ENCODE measurements at places on chromosomes 3 and 15.
A peak's percentile ranks its signal among the peaks of the same experiment; 100 is the strongest.

GRCh38 chr3:54374214-54374852, 252.0 kb downstream of the CACNA2D3 start:
- no peak for DNase-seq

DNA sequence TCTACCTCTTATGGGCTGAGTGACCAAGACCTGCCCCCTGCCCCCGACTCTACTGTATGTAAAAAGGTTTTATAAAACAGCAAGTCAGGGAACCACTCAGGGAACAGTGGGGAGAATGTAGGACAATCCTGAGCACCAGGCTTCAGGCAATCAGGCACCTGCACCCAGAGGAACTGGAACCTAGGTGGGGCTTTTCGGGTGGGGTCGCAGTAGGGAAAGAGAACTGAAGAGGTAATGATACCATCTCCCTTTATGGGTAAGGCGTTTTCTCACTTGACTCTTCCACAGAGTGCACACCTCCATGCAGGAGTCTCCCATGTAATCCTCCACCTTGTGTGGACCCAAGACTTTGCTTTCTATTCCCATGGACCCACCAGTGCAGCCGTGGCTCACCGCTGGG, 45.8 kb downstream of the MYO1E start:
- no peak for DNase-seq

DNA sequence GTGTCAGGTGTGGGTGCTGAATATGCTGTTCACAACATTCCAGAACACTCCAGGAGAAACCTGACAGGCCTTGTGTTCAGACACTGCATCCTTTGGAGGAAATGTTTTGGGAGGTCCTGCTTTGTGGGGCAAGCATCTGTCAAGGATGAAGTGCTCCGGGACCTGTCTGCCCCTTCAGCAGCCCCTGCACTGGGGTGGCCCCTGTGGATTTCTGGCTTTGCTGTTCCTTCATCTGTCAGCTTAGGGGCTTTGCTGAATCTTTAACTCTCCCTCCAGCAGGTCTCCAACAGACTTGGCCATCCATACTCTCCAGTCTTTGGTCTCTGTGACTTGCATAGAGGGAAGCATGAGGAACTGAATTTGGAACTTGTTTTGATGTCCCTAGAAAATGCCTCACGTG, 3.1 kb downstream of the PRR23E start:
- no peak for DNase-seq

GRCh38 chr3:182959474-182960350, 20.6 kb downstream of the DCUN1D1 start:
- no peak for DNase-seq

GRCh38 chr15:36858423-36858822, 241.9 kb downstream of the MEIS2 start:
- DNase-seq, result no peak

GRCh38 chr15:36880913-36881460, 219.4 kb downstream of the MEIS2 start:
- DNase-seq, result no peak

- no peak for DNase-seq
These were observed 52.7 kb downstream of the SETD5 start for GRCh38 chr3:9450126-9450525.

GRCh38 chr15:40723919-40724318, 28.9 kb downstream of the RAD51 start:
- no peak for DNase-seq

GRCh38 chr15:26197719-26198118, 334.6 kb upstream of the ATP10A start:
- no peak for DNase-seq

DNA sequence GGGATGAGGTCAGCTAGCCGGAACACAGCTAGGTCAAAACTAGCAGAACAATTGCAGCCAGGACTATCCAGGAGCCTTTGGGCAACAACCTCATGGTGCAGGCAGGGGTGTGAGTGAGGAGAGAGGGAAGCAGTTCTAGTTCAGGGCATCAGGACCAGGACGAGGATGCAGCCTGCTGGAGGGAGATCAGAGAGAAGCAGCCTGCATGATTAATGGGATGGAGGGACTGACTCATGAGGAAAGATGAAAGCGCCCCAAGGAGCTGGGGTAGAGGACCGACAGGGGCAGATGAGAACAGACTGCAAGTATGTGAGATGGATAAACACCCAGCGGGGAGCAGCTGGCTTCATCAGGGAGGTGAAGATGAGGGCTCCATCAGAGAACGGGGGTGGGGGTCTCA, 37.9 kb upstream of the LRTM1 start:
- DNase-seq, result no peak

DNA sequence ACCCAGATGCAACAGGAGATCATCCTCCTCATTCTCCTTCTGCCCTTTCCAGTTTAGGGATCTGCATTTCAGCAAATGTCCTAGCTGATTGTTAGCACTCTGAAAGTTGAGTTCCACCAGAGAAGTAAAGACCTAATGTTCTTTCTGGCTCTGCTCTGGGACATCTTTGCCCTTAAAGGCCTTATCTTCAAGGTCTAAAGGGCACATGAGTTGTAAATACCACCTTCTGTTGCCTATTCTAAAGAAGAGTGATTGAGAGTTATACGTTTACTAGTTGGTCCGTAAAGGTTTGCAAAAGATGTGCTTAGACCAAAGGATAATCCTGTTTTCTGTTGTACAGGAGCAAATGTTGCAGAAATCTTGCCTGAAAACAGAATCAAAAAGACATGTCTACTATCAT, 151.6 kb downstream of the ADAMTS9 start:
- DNase-seq, result no peak

GRCh38 chr3:35665390-35666055, 26.2 kb downstream of the ARPP21 start:
- no peak for DNase-seq

DNA sequence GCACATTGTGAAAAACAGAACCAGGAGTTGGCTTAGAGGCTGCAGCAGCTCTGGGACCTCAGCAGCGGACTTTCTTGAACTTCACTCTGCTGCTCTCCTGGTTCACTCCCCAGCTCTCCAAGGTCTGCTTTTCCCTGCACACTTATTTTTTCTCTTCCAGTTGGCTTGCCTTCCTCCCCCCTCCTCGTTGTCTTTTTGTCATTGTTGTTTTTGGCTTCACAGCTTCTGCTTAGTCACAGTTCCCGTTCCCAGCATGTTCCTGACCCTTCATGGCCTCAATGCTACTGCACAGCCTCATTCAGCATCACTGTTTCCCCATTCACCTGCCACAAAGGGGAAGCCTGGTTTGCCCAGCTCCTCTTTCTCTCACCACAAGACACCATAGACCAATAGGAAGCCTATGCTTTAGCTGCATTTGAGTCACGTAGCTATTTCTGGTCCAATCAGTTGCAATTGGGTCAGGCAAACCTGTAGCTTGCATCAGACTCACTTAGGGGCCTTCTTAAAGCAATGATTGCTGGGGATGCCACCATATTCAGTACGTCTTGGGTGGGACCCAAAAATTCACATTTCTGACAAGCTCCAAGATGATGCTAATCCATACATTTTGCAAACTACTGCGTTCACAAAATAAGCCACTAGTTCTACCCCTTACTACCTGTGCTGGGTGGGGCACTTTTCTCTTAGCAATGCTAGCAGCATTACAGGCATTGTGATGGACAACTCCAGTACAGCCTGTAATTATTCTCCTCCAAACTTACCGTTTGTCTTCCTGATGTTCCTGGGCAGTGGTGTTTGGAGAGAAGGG, 7.8 kb upstream of the SUMF1 start:
- no peak for DNase-seq

DNA sequence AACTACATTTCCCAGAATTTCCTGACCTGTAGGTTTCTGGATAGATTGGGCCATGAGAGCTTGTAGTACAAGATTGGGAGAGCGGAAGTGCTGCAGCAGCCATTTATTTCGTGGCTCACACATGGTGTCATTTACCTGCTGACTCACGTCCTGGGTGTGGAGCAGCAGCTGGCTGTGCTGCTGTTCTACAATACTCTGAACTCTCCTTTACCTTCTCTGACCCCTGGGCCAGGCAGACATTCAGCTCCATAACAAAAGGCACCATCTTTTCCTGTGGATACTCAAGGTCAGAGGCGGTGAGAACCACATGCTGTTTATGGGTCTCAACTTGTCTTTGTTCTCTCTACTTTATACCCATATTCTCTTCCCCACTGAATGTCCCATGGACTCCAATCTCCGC, 490.2 kb downstream of the IGSF11 start:
- DNase-seq, result no peak

DNA sequence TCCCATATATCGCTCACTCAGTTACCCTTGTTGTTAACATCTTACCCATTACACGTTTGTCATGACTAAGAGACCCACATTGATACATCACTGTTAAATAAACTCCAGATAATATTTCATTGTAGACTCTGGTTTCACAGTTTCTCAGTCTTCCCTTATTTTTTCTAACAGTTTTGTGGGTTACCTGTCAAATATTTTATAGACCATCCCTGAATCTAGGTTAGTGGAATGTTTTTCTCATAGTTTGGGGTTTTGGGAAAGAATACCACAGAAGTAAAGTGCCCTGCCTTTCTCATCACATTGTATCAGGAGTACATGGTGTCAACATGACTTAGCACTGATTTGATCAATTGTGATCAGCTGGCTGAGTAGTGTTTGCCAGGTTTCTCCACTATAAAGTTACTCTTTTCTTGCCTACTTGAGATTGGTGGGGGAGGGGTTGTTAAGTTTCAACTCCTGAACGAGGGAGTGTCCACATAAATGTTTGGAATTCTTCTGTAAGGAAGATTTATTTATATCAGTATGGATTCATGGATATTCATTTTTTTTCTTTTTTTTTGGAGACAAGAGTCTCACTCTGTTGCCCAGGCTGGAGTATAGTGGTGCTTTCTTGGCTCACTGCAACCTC, 25.9 kb downstream of the RNF111 start:
- no peak for DNase-seq

DNA sequence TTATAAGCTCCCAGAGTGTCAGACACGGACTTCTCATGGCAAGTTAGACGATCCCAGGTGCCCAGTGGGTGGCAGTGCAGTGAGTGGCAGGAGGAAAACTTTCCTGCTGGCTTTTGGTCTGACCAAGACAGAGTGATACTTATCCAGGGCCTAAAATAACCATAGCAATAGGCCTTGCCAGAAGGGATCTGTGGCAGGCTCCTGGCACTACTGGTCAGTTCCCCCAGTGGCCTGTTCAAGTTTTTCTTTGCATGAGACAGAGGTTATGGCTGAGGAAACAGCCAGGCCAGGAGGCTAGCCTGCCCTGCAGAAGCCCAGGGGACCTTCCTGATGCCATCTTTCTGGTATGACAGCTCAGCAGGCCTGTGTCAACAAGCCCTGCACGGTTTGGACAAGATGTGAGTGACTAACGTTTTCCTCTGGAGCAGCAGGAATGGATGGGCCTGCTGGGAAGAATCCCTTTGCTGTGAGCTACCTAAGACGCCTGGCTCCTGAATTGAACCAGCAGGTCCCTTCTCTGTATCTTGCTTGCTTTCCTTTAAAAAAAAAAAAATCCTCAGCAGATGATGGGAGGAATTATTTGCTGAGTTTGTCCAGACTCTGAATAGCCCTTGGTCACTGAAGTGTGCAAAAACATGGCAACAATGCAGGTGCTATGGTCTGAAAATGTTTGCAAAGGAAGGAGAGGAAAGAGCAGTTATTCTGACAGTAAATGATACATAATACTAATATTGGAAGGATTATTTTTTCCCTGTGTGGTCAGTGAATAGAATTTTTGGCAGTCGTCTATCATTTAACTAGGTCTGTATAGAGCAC, 18.0 kb downstream of the SCG5 start:
- no peak for DNase-seq

DNA sequence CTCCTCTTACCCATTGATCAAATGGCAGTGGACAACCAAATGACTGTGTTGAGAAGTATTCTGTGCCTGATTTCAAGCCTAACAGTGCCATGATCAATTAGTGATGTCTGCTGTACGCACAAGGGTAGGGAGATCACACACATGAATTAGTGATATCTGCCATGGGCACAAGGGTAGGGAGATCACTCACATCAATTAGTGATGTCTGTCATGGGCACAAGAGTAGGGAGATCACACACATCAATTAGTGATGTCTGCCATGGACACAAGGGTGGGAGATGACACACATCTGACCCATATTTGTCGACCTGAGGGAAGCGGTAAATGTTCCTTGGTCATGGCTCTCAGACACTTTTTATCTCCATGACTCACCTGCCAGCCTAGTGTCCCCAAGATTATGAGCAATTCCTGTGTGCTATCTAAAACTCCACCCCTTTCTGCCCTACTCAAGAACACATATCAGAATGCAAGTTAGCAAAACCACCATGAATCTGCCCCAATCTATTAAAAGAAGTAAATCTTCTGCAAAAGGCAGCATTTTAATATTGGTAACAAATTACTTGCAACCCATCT, 165.0 kb downstream of the NTRK3 start:
- no peak for DNase-seq

DNA sequence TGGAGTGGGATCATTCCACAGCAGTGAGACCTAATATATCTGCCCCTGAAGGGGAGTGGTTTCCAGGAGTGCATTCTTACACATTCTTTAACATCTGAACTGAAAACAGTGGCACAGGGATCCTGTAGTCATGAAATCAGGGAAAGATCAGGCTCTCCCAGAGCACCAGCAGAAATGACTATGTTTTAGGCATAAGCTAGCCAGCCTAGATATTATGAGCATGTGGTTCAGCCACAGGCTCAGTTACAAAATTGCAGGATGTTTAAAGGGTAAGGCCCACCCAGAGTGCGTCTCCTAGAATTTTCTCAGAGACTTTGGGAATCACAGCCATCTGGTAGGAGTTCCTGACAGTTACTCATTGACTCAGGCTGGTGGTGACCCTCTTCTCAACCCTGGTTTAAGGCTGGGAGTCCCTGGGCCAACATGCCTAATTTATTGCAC, 20.9 kb downstream of the FSTL1 start:
- no peak for DNase-seq

DNA sequence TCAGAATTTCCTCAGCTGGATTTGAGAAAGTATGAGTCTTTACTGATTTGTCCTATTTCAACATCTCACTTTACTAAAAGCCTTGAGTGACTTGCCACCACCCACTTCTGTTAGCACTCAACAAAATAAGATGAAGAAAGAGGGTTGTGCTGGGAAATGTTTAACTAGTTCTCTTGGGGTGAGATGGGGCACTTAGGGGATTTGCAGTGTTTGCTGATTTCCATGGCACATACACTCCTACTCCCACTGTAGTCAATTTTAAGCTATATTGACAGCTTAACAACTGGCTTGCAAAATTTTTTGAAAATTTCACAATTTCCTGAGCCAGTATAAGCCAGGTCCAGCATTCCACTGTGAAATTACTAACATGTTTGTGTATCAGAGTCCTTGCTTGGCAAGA, 463.1 kb upstream of the ARHGEF26 start:
- no peak for DNase-seq

- peak; percentile 79 for DNase-seq
These were observed at the start of gene JAGN1 for GRCh38 chr3:9890249-9891071. JAGN1 (plus strand) TSS chr3:9890610; CDS start chr3:9890723, 113 bp downstream.

- DNase-seq, result no peak
These were observed 43.3 kb downstream of the ZPLD1 start for GRCh38 chr3:102478160-102478559.
